Glomerular endothelial cell (primary cell): ENCODE measurements at places on chromosomes 5 and 9. TPM values are rescaled to one million over a fixed set of nuclear protein-coding genes. Genes with fewer than 3 reads are reported as not detected.

Gene CTSL
- total RNA-seq = 139 and 153 TPM in 2 replicates

Gene IQGAP2
- total RNA-seq = 2.8 and 3.6 TPM in 2 replicates

Gene ELAVL2
- 1.3 and 5.5 TPM in 2 replicates for total RNA-seq

Gene SOX30
- total RNA-seq = not detected in 2 replicates

Gene PITX1
- total RNA-seq = not detected in 2 replicates

Gene ANKRD18B
- total RNA-seq = 0.82 and 0.93 TPM in 2 replicates

Gene ZBTB6
- 4.0 and 5.3 TPM in 2 replicates for total RNA-seq

Gene PCDHA3
- 0.05 and 0.35 TPM in 2 replicates for total RNA-seq

Gene ANKRD31
- total RNA-seq = 0.15 TPM in 1 of 2 replicates, not detected in the other

Gene ZNF618
- total RNA-seq = 20.7 and 34.2 TPM in 2 replicates

Gene TMOD1
- total RNA-seq = 2.9 and 5.1 TPM in 2 replicates

Gene CLIC3
- total RNA-seq = 0.29 and 2.3 TPM in 2 replicates
